ENCODE measurements at places on chromosomes 2 and 18. TPM values are rescaled to one million over a fixed set of nuclear protein-coding genes. Genes with fewer than 3 reads are reported as not detected.
A peak's percentile ranks its signal among the peaks of the same experiment; 100 is the strongest.

GRCh38 chr2:18413676-18414396 lies 146.6 kb downstream of the RDH14 start:
- H3K36me3 ChIP-seq = no peaks in the 10 kb centered on the region
- no peak overlapping the region for H3K27ac ChIP-seq
- peak; percentile 24 for DNase-seq
- H3K27me3 ChIP-seq = no peaks in the 10 kb centered on the region
- no peaks in the 10 kb centered on the region for H3K4me1 ChIP-seq

- H3K27me3 ChIP-seq = no peaks in the 10 kb centered on the region
- H3K36me3 ChIP-seq = no peaks in the 10 kb centered on the region
- peak overlapping the region; percentile 44 for H3K27ac ChIP-seq
- no peak overlapping the region for H3K4me3 ChIP-seq
These were observed 163.5 kb downstream of the UXS1 start for GRCh38 chr2:106030287-106031268.

DNA sequence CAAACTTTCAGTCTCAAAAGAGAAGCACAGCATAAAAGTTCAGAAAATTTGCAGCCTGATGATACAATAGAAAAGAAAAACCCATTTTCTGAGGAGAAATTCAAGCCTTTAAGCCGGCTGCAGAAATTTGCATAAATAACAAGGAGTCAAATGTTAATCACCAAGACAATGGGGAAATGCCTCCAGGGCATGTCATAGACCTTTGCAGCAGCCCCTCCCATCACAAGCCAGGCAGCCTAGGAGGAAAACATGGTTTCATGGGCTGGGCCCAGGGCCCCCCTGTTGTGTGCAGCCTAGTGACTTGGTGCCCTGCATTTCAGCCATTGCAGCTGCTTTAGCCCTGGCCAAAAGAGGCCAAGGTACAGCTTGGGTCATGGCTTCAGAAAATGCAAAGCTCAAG lies 54.1 kb upstream of the CAVIN2 start:
- DNase-seq = no peak
- no peaks in the 10 kb centered on the region for H3K4me1 ChIP-seq
- no peaks in the 10 kb centered on the region for H3K36me3 ChIP-seq
- H3K4me3 ChIP-seq = no peak overlapping the region
- H3K27me3 ChIP-seq = no peaks in the 10 kb centered on the region

LIPG gene
- total RNA-seq = 32.1 TPM

DNA sequence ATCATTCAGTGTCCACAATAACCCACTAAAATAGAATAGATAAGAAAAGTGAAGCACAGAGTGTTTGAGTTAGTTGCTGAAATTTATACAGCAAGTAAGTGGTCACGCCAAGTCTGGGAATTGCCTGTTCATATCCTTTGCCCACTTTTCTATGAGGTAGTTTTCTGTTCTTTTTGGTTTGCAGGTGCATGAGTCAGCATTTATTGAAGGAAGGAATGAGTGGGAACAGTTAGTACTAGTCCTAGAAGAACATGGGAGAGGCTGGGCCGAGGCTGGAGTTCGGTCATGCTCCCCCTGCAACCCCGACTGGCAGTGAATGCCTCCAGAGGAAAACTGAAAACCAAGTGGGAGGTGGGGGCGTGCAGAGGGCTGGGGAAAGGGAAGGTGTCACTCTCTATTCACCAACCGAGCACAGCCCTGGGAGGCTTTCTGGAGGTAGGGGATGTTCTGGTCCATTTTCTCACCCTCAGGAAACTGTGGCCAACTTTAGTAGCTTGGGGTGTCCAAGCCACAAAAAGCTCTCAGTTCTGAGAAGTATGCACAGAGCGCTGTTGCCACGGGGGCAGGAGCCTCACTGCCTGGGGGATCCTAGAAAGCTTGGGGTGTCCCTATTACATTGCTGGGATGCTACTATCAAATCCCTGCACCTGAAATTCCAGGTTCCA lies 41.4 kb downstream of the FOSL2 start:
- no peak for DNase-seq
- no peaks in the 10 kb centered on the region for H3K36me3 ChIP-seq
- H3K4me3 ChIP-seq = no peak overlapping the region
- no peaks in the 10 kb centered on the region for H3K27me3 ChIP-seq
- peak overlapping the region; percentile 90 for H3K27ac ChIP-seq
- H3K4me1 ChIP-seq = peaks cover 4% of the 10 kb centered on the region

ALPP gene
- total RNA-seq = 0.11 TPM

HOXD4 gene
- 1.6 TPM for total RNA-seq

C2orf92 gene
- 5.0 TPM for total RNA-seq

UPP2 gene
- total RNA-seq = not detected

PAIP2B gene
- 8.0 TPM for total RNA-seq

- no peaks in the 10 kb centered on the region for H3K4me1 ChIP-seq
- no peaks in the 10 kb centered on the region for H3K36me3 ChIP-seq
- H3K27ac ChIP-seq = no peak overlapping the region
- no peak for DNase-seq
These were observed 9.6 kb downstream of the GPAT2 start for GRCh38 chr2:96025194-96025492.

PPP1R1C gene
- total RNA-seq = not detected

- no peak overlapping the region for H3K27ac ChIP-seq
- no peak overlapping the region for H3K4me3 ChIP-seq
- no peaks in the 10 kb centered on the region for H3K4me1 ChIP-seq
- H3K27me3 ChIP-seq = no peaks in the 10 kb centered on the region
- DNase-seq = no peak
These were observed 58.6 kb upstream of the CAB39 start for GRCh38 chr2:230654057-230654456.

DNA sequence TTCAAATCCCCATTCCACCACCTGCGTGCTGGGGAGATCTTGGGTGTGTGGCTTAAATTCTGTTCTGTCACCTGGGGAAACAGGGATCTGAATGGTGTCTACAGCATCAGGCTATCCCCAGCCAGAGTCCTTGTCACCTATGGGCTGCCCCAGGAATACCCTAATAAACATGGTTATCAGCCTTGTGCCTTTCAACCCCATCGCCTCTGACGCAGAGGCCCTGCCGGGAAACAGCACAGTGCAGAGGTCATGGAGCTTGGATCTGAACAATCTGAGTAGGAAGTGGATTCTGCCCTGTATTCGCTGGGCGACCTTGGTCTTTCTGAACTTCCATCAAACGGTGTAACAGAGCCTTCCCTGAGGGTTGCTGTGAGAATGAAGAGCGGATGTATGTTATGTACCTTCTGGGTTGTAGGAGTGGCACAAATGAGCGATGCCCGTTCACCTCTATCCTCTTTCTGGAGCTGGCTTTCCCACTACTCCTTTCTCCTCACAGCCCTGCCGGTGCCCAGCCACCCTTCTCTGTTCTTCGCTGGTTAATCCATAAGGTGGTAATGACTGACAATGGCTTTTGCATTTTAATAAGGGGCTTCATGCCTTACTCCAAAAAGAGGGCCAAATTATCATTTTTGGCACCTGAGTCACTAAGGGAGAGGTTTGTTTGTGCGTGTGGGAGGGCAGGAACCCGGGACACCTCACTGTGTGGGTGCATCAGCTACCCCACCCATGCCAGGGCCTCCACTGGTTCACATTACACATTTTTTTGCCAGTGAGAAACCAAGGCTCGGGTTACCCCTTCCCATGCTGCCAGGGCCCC lies 256.5 kb downstream of the MYCN start:
- no peaks in the 10 kb centered on the region for H3K27me3 ChIP-seq
- H3K4me3 ChIP-seq = no peak overlapping the region
- no peaks in the 10 kb centered on the region for H3K36me3 ChIP-seq
- no peak overlapping the region for H3K27ac ChIP-seq

DNA sequence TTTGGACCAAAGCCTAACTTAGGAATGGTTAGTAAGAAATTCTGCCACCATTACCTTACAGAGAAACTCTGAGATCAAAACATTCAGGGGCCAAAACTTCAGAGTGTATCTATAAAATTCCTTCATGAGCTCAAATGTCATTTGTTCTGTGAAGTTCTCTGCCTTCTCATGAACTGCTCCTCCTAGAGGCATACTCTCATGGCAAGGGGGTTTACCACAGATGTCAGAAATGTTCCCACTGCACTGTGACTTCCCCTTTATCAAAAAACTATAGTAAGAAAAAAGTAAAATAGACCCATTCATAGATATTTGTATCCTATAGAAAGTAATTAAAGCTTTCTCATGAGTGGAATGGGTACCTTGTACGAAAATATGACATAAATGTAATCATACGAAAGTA lies 68.5 kb downstream of the USP40 start:
- H3K36me3 ChIP-seq = peaks cover 2% of the 10 kb centered on the region
- no peaks in the 10 kb centered on the region for H3K27me3 ChIP-seq
- H3K4me3 ChIP-seq = no peak overlapping the region

- no peaks in the 10 kb centered on the region for H3K27me3 ChIP-seq
- H3K27ac ChIP-seq = no peak overlapping the region
- no peak overlapping the region for H3K4me3 ChIP-seq
- no peak for DNase-seq
- no peaks in the 10 kb centered on the region for H3K36me3 ChIP-seq
These were observed 40.2 kb downstream of the MYOM1 start for GRCh38 chr18:3179430-3180089.

DNA sequence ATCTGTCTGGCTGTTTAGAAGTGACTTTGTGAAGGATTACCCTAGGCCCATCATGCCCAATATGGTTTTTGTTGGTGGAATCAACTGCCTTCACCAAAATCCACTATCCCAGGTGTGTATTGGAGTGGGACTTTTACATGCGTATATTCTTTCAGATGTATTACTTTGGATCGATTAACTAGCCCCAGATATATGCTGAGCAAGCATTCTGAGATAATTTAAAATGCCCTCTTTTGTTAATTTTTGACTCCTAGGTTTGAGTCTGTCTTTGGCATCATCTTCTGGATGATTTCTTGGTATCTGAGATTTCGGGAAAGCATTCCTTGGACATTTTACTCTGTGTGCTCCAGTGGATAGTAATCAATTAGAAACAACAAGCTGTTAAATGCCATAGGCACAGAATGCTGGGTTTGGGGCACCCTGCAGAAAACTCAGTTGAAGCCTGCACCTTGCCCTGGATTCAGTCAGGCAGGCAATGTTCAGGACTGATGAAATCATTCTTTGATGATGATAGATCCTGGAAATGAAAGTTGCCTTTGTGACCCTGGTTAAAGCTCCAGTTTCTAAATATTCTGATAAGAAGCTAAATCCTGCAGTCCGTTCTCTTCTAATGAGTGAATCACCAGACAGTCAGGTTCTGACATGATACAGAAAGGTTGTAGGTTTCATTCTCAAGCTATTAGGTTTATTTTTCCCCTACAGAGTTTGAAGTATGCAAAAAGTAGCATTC lies 1.1 kb downstream of the UGT1A1 start:
- no peaks in the 10 kb centered on the region for H3K36me3 ChIP-seq
- no peaks in the 10 kb centered on the region for H3K4me1 ChIP-seq
- no peak for DNase-seq
- no peak overlapping the region for H3K27ac ChIP-seq
- H3K4me3 ChIP-seq = no peak overlapping the region

TDRD15 gene
- not detected for total RNA-seq

DNA sequence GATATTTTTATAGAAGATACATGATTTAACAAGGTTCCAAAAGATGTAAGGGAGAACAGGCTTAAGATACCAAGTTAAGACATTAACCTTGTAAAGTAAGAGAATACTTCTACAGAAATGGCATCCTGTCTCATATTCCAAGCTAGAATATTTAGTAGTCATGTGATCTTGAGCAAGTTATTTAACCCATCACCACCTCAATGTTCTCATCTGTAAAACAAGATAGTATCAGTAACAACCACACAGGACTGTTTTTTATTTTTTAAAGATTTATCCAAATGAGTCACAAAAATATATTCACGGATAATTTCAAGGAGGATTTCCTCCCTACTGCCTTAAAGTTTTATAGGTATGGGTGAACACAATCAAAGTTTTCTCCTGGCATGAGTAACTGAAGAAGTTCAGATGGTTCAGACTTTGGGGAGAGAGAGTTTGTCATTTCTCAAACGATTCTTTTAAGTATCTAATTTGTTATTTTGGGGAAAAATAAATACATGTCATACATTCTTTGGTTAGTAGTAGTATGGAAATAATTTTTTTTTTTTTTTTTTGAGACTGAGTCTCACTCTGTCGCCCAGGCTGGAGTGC lies 25.9 kb downstream of the ROCK1 start:
- no peak overlapping the region for H3K4me3 ChIP-seq
- H3K27me3 ChIP-seq = no peaks in the 10 kb centered on the region
- no peaks in the 10 kb centered on the region for H3K4me1 ChIP-seq
- DNase-seq = no peak
- H3K36me3 ChIP-seq = no peaks in the 10 kb centered on the region

- H3K27ac ChIP-seq = no peak overlapping the region
- H3K4me1 ChIP-seq = no peaks in the 10 kb centered on the region
- no peaks in the 10 kb centered on the region for H3K27me3 ChIP-seq
- no peak overlapping the region for H3K4me3 ChIP-seq
- H3K36me3 ChIP-seq = no peaks in the 10 kb centered on the region
These were observed 2.1 kb upstream of the CLIP4 start for GRCh38 chr2:29113027-29113686.

SRBD1 gene
- total RNA-seq = 11.8 TPM

DNA sequence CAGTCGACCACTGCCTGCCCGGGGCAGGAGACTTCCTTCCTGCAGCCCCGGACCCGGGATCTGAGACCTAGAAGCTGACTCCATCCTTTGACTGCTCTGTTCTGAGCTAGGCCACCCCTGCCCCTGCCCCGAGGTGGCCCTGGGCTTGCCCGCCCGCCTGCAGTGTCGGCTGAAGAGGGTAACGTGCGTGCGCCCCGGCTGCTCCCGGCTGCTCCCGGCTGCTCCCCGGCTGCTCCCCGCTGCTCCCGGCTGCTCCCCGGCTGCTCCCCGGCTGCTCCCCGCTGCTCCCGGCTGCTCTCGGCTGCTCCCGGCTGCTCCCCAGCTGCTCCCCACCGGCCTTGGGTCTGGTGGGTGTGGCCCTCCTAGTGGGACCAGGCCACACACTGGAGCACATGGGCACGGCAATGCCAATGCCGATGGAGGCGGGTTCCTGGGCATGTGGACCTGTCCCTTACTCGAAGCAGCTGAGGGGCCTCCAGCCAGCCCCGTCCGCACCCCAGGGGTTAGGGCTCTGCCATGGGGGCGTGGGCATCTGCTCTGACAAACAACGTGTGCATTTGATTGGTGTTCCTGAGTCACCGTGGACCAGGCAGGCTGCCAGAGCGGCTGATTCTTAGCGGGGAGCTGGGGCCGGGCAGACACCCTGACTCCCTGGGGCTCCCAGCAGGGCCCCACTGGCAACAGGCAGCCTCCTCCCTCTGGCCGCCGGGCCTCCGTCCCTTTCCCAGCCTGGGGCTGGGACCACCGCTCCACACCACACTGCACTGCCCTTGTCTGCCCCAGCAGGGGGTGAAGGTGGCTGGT lies 2.0 kb upstream of the GAL3ST2 start:
- H3K4me3 ChIP-seq = peak overlapping the region; percentile 41
- peak overlapping the region; percentile 82 for H3K27ac ChIP-seq
- no peaks in the 10 kb centered on the region for H3K27me3 ChIP-seq
- peak; percentile 88 for DNase-seq

OBSL1 gene
- 9.9 TPM for total RNA-seq
